ENCODE measurements at places on chromosomes 6 and 20. TPM values are rescaled to one million over a fixed set of nuclear protein-coding genes. Genes with fewer than 3 reads are reported as not detected.

The NHLRC1 gene
- 1.9 TPM for polyA plus RNA-seq

The RNF182 gene
- polyA plus RNA-seq, result 5.4 TPM

GRCh38 chr6:42012501-42013133 lies 37.7 kb upstream of the TAF8 start:
- no peak for DNase-seq

GRCh38 chr20:47950124-47950912 lies 165.0 kb upstream of the SULF2 start:
- no peak for DNase-seq

- DNase-seq, result no peak
Measured at GRCh38 chr6:145668844-145669243, 66.5 kb downstream of the EPM2A start.

GRCh38 chr6:3319610-3320200 lies 61.0 kb downstream of the PSMG4 start:
- DNase-seq, result no peak
